ENCODE measurements at places on chromosomes 7 and 10.
A peak's percentile ranks its signal among the peaks of the same experiment; 100 is the strongest.

DNA sequence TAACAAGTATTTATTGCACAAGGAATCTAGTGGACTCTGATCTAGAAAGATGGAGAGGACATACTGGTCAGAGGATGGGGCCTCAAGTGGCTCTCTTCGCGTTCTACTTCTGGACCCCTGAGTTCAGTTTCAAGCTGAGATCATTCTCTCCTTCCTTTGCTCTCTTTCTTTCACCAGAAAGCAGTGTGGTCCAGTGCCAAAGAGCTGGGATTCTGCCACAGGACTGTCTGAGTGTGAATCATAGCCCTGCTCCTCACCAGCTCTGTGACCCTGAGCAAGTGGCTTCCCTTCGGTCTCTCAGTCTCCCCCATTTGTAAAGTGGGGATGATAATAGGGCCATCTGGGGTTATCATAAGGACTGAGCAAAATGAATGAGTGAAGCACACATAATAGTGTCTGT lies 715.2 kb downstream of the SUGCT start:
- peak; percentile 3 for DNase-seq

- DNase-seq, result peak; percentile 36
These were observed 47.0 kb upstream of the ZNF107 start for GRCh38 chr7:64618785-64619456.

GRCh38 chr10:31413325-31413724 lies 94.3 kb downstream of the ZEB1 start:
- no peak for DNase-seq

DNA sequence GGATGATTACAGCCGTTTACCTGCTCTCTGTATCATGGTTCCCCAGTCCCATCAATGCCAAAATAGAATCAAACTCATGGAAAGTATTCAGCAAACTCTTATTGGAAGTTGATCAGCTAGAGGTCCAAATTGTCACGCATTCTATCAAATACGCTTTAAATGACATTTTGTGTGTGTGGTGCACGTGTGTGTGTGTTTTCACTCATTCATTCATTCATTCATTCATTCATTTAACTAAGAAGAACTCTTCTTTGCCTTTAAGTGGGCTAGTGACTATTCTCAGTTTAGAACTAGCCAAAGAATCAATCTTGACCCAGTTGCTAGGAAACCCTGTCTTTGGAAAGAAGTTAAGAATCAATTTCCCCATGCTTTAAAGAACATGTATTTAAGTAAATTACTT lies 102.8 kb downstream of the RTKN2 start:
- DNase-seq, result no peak

DNA sequence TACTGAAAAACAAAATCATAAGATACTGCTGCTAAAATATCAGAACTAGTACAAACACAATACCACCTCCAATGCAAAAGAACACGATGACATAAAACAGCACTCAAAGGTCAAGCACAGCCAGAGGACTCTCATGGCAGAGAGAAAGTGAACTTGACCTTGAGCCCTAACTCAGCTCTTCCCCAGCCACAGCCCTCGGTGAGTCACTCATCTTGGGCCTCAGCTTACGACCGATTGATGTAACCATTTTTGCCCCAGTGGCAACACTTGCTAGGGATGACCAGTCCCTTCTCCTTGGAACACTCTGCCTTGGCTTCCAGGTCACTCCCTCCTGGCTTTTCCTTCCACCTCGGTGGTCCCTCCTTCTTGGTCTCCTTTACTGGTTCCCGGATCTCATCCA lies 77.8 kb downstream of the JAZF1 start:
- DNase-seq, result peak; percentile 77

GRCh38 chr7:98288064-98288823 lies 6.8 kb downstream of the BRI3 start:
- no peak for DNase-seq
